ENCODE measurements at places on chromosomes 4 and X. TPM values are rescaled to one million over a fixed set of nuclear protein-coding genes. Genes with fewer than 3 reads are reported as not detected.

DNA sequence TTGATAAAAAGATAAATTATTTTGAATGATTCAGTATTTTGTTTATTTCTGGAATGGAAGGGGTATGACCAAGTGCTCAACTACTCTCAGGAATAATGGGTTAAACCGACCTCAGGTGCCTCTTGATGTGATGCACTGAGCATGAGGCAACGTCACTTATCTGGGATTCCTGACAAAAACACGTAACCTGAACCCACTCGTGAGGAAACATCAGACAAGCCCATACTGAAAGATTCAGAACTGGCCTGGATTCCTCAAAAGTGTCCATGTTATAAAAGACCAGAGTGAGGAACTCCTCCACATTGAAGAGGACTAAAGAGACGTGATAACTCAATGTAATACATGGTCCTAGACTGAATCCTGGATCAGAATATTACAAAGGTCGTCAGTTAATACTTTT, 144.0 kb downstream of the FNIP2 start:
- no peak for DNase-seq

- no peak for DNase-seq
Measured at GRCh38 chrX:53337101-53337500, 55.7 kb upstream of the IQSEC2 start.

- DNase-seq, result no peak
Measured at GRCh38 chr4:6819295-6819694, 36.8 kb downstream of the KIAA0232 start.

- DNase-seq, result no peak
Measured at GRCh38 chr4:14308229-14308651, 680.7 kb upstream of the BOD1L1 start.

Gene F8A3
- 1.6 TPM for total RNA-seq

Gene PNMA6F
- not detected for total RNA-seq

Gene MAGED4B
- total RNA-seq, result 33.6 TPM

Gene ETDA
- total RNA-seq, result not detected

Gene TCEAL2
- 1.8 TPM for total RNA-seq

Gene TEC
- total RNA-seq, result 2.6 TPM

All from urinary bladder (tissue), 4 donors.